AG20443 (cell line): ENCODE measurements at places on chromosomes 2 and 18.

DNA sequence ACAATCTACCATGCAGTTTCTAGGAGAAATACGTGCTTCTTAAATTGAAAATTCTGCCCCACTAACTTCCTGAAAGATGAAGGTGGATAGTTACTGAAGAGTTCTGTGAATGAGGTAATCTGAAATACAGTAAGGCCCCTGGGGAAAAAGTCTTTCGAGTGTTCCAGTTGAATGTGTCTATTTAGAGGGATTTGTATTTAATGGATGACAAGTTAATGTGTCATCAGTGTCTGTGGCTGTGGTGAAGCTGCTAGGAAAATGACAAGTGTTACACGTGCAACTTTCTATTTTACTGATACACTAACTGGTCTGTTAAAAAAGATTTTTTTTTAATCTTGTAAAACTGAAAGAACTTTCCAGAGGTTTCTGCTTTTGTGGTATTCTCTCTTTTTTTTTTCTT lies 384.6 kb downstream of the STK39 start:
- DNase-seq: peak; percentile 11

GRCh38 chr2:23286758-23287704 lies 97.9 kb upstream of the KLHL29 start:
- DNase-seq: peak; percentile 86

GRCh38 chr2:234451852-234452625 lies 44.8 kb downstream of the ARL4C start:
- peak; percentile 84 for DNase-seq

DNA sequence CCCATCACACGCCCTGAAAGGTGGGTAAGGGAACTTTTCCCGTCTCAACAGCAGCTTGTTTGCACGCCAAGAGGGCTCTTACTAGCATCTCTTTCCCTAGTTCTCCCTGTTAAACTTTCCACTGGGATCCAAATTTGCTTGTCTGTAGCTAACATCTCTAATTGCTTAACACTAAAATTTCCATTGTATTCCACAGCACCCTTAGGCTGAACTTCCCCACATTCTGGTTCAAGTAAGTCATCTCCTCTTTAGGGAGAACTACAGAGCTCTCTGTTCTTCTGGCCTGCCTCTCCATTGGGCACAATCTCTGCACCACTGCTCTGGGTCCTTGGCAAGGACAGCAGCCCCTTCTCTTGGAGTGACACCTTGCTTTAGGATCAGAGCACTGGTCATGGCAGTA lies 24.0 kb downstream of the UNC50 start:
- no peak for DNase-seq

GRCh38 chr2:3222636-3223035 lies 155.0 kb downstream of the EIPR1 start:
- DNase-seq: no peak

DNA sequence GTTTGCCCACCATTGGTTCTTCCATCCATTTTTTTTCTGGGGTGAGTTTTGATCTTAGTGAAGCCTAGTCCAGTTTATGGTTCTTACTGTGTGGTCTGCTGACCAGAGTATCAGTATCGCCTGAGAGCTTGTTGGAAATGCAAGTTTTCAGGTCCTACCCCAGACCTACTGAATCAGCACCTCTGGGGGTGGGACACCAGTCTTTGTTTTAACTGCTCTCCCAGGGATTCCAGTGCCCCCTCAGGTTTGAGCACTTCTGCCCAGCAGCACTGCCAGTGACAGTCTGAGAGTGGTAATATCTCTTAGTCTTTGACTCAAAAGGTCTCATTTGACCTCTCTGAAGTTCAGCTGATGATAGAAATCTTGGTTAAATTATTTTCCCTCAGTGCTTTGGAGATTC lies 269.3 kb downstream of the ALPK2 start:
- no peak for DNase-seq

DNA sequence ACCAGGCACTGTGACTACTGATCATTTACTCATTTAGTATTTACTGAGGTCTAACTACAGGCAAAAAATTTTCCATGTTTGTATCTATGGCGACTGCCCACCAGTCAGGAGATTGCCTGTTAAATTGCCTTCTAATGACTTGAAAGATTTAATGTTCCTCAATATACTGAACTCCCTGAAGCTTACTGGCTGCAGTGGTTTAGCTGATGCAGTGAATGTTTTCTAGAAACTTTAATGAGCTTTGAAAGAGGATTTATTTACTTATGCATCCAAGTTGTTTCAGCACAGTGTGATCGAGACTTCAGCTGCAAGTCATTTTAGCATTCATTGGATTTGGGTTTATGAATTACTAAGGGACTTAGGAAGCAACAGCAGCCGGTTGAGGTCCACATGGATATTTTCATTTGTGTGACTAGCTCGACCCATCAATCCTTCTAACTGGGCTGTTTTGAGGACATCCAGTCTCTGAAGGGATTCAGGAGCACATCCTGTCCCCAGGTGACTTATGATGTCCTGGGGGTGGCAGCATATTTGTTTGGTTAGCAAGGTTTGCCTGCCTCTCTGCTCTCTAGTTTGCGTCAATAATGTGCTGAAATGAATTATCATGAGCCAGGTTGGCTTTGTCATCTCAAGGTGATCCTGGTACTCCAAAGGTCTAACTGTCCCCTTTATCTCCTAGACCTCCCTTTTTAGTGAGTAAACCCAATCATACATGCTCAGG lies 26.8 kb downstream of the ACMSD start:
- DNase-seq: no peak

GRCh38 chr2:192749611-192750200 lies 555.0 kb upstream of the TMEFF2 start:
- no peak for DNase-seq

DNA sequence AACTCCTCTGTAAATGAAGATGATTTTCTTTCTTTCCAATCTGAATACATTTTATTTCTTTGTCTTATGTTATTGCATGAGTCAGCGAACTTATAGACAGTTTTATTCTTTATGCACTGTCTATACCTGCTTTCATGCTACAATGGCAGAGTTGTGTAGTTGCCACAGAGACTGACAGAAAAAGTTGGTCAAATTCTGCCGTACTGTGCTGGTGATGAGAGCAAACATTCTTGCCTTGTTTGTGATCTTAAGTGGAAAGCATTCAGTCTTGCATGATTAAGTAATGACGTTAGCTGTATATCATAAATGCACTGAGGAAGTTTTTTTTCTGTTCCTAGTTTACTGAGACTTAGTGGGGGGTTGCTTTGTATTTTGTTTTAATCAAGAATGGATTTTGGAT lies 32.9 kb downstream of the ZC3H15 start:
- peak; percentile 31 for DNase-seq

DNA sequence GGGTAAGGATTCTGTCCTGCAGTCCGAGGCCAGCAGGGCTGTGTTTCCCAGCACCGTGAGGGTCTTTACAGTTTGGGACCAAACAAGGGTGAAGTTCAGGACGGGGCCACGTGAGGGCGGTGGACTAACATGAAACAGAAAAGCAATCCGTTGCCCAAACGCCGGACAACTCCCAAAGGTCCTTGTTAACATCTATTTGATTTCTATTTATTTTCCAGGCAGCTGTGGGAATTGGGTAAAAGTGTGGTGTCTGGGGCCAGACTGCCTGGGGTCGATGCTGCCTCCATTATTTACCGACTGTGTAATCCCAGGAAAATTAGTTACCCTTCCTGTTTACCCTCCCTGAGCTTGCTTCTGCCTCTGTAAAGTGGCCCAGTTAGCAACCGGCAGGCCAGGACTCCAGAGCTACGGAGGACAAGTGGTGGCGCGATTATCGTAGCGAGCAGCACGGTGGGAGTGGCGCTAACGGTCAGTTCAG lies 66.3 kb upstream of the TCF7L1 start:
- DNase-seq: peak; percentile 83

GRCh38 chr18:70453058-70453775 lies 164.4 kb downstream of the SOCS6 start:
- peak; percentile 14 for DNase-seq

- DNase-seq: no peak
These were observed 56.7 kb downstream of the NEMP2 start for GRCh38 chr2:190477661-190478454.

DNA sequence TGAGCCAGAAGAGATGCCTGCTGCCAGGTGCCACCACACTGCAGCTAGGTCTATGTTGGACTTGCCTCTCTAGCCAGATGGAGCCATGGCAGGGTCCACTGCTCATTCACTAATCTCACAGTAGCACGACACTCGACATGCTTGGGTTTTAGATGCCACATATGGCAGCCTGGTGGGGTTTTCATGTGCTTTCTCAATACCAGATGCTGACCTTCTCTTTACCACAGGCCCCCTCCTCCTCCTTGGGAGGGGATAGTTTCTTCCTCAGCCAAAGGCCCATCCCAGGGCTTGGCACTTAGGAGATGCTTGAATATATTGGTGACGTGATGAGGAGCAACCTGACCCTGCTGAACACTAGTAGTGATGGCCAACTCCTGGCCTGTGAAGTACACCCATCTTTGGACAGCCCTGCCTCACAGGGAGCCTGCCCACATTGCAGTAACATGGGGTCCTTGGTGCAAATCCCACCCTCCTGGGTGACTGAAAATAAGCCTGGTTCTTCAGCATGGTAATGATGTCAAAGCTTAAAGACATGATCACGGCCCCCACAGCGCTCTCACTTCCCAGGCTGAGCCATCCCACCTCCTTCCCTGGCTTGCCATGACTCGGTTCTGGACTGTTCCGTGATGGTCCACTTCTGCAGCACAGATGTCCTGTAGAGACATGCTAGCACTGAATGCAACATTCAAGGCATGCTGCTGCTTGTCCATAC lies 227.5 kb downstream of the SH3RF3 start:
- no peak for DNase-seq

- DNase-seq: no peak
These were observed 45.0 kb downstream of the EEF1B2 start for GRCh38 chr2:206204710-206205109.

GRCh38 chr2:5694306-5694705 lies 2.1 kb downstream of the SOX11 start:
- no peak for DNase-seq

- DNase-seq: no peak
These were observed 96.0 kb downstream of the CDH2 start for GRCh38 chr18:28080876-28081300.

GRCh38 chr2:39732482-39732881 lies 46.6 kb downstream of the THUMPD2 start:
- no peak for DNase-seq

DNA sequence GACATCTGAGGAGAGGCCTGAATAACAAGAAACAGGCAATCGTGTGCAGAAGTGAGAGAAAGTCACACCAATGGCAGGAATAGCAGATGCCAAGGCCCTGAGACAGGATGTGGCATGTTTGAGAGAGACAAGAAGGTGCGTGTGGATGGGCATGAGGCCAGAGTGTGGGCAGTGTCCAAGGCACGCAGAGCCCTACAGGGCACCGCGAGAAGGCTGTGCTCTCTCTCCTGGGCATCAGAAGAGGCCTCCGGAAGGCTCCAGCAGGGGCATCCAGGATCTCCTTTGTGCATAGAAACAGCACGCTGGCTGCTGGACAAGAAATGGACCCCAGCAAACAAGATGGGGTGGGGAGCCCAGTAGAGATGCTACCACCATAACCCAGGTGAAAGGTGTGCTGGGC lies 239.0 kb upstream of the RAB6C start:
- DNase-seq: no peak

- no peak for DNase-seq
These were observed 58.6 kb upstream of the NYAP2 start for GRCh38 chr2:225340923-225341322.

DNA sequence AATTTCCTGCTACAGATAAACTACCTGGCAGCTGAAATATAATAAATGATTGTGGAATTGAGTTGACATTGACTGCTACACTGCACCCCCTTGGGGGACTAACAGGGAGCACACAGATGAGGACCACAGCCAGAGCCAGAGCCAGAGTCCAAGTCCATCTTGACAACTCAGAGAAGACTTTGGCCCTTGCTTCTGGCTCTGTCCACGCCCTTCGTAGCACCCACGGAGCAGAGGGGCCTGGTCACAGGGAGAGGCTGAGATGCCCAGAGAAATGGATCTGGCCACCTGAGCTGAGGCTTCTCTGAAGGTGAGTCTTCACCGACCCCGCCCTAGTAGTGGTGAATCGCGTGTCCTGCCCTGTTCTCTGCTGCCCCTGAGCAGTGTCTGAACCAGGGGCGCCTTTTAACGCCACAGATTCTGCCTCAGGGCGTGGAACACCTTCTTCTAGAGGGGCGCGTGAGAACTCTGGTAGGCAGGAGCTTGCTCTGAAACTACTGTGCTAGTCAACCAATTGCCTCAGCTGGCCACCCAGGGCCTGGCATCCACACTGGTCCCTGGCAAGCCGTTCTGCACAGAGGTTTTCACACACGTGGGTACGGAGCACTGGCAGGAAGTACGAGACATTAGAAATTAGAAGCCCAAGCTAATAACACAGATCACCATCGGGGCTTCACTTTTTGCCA lies 35.7 kb upstream of the MAT2A start:
- DNase-seq: no peak

DNA sequence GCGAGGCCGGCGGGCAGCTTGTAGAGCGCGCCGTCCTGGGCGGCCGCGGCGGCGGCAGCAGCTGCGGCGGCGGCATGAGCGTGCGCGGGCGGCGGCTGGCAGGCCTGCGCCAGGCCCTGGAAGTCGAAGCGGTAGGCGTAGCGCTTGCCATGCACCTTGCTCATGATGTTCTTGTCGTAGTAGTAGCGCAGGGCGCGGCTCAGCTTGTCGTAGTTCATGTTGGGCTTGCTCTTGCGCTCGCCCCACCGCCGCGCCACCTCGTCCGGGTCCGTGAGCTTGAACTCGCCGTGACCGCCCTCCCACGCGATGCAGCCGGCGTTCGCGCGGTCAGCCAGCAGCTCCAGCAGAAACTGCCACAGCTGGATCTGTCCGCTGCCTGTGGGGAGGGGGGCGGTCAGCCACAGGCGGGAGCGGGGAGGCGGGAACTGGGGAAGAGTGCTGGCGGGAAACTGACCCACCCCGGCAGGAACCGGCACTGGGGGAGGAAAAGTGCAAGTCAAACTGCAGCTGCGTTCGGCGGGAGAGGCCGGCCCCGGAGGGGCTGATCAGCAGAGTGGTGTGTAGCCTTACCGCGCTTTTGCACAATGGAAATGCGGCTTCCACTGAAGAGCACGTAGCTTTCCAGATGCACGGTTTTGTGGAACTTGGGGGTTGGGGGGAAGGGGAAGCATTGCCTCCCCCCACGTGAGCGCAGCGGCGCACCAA lies 3.0 kb downstream of the FEV start:
- DNase-seq: no peak

DNA sequence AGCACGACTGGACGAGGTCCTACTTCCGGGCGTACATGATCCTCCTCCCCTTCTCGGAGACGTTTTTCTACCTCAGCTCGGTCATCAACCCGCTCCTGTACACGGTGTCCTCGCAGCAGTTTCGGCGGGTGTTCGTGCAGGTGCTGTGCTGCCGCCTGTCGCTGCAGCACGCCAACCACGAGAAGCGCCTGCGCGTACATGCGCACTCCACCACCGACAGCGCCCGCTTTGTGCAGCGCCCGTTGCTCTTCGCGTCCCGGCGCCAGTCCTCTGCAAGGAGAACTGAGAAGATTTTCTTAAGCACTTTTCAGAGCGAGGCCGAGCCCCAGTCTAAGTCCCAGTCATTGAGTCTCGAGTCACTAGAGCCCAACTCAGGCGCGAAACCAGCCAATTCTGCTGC lies 24.8 kb downstream of the LYPD1 start:
- DNase-seq: no peak

DNA sequence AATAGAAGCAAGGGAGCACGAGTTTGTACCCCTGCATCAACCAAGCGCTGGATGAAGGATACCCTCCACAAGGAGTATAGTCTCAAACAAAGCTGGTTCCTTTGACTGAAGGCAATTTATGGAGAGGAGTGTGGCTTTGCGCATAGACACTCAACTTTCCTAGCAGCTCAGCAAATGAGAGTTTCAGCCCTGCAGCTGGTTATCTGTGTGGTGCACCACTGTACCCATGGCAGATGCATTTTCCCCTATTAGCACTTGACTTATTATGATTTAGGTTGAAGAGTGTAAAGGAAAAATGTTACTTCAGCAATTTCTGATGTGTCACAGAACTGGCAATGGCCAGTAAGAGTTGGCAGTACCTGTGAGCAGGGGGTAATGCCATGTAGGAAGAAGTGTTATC lies 440.1 kb upstream of the LINC00305 start:
- no peak for DNase-seq
